Activated naive CD8-positive, alpha-beta T cell treated with anti-CD3 and anti-CD28 coated beads, Interleukin-2, amount 10 ng/mL, durations not matched to agents 7 days and 5 days (primary cell): ENCODE measurements at places on chromosomes 12 and 14. TPM values are rescaled to one million over a fixed set of nuclear protein-coding genes. Genes with fewer than 3 reads are reported as not detected.

The MYO1A gene
- total RNA-seq, result 2.1 TPM

The PPP4R3A gene
- total RNA-seq, result 138 TPM

The KRT80 gene
- total RNA-seq, result not detected

The DHRS4 gene
- total RNA-seq, result 17.1 TPM

The NID2 gene
- 0.20 TPM for total RNA-seq

The KLRB1 gene
- 17.1 TPM for total RNA-seq

The NKX2-1 gene
- not detected for total RNA-seq

The SCARB1 gene
- total RNA-seq, result 10.8 TPM

The CKB gene
- total RNA-seq, result 4.3 TPM

The OR8S1 gene
- total RNA-seq, result not detected

The MPHOSPH9 gene
- total RNA-seq, result 131 TPM

The NR2C1 gene
- total RNA-seq, result 38.4 TPM

The NPFF gene
- total RNA-seq, result not detected

The PLEKHG7 gene
- total RNA-seq, result not detected

The SLC5A8 gene
- total RNA-seq, result not detected

The KLRC3 gene
- total RNA-seq, result 5.6 TPM

- no peak for DNase-seq
Observed at GRCh38 chr12:43921666-43922337, 85.9 kb downstream of the TMEM117 start.

- no peak for DNase-seq
Observed at GRCh38 chr12:95622879-95623278, 71.6 kb upstream of the USP44 start.

- no peak for DNase-seq
Observed at GRCh38 chr12:40171501-40171900, 53.3 kb upstream of the LRRK2 start.

- no peak for DNase-seq
Observed at GRCh38 chr14:75811872-75812499, 150.9 kb downstream of the TTLL5 start.

GRCh38 chr12:124401704-124402221 is 106.9 kb downstream of the RFLNA start:
- DNase-seq, result no peak

DNA sequence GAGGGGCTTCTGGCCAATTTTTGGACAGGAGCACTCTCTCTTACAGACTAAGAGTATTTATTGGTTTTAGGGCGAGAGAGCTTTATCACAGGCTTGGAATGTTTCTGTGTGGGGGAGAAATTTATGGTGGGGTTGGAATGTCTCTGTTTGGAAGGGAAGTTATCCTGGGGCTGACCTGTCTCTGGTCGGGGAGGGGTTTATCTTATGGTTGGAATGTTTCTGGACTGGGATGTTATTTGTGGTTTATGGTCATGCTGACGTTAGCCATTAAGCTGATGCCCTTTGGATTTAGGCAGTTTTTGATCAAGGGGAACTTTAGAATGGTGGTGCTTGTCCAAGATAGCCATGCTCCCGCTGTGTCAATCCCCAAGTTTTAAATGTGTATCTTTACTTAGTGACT is 614.8 kb downstream of the DIO2 start:
- no peak for DNase-seq

GRCh38 chr12:56243731-56244181 is 13.9 kb downstream of the SLC39A5 start:
- DNase-seq, result no peak

DNA sequence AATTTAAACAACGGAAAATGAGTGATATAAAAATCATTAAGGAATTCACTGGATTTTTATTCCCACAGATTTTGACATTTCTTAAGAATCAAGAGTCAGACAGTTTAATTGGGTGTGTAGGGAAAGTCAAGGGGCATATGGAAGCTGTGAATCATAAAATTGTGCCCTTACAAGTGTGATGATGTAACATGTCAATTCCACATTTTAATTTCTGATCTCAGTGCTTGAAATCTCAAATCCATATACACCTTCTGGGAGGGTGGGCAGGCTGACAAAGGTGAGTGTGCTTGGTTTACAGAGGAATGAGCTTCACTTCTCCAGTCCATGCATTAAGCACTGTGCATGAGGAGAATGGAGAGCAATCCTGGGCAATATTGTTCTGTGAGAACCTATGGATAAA is 1.0 kb upstream of the KRT6A start:
- no peak for DNase-seq

DNA sequence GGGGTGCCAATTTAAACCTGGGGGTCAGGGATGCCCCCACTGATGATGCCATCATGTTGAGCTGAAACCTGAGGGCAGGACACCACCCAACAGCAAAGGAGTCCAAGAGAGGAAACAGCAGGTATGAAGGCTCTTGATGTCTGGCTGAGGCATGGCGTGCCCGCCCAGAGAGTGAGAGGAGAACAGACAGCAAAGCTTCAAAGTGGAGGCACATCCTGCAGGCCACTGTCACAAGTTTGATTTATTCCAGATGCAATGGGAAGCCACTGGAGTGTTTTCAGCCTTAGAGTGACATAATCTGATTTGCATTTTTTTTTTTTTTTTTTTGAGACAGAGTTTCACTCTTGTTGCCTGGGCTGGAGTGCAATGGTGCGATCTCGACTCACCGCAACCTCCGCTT is 34.8 kb downstream of the IRF2BPL start:
- no peak for DNase-seq

GRCh38 chr14:106556665-106557289 is 1030.4 kb downstream of the TMEM121 start:
- DNase-seq, result peak; percentile 82

- no peak for DNase-seq
Observed at GRCh38 chr12:50083301-50083700, 1.8 kb upstream of the SMARCD1 start.

GRCh38 chr14:70856851-70857495 is 47.7 kb upstream of the MAP3K9 start:
- no peak for DNase-seq

DNA sequence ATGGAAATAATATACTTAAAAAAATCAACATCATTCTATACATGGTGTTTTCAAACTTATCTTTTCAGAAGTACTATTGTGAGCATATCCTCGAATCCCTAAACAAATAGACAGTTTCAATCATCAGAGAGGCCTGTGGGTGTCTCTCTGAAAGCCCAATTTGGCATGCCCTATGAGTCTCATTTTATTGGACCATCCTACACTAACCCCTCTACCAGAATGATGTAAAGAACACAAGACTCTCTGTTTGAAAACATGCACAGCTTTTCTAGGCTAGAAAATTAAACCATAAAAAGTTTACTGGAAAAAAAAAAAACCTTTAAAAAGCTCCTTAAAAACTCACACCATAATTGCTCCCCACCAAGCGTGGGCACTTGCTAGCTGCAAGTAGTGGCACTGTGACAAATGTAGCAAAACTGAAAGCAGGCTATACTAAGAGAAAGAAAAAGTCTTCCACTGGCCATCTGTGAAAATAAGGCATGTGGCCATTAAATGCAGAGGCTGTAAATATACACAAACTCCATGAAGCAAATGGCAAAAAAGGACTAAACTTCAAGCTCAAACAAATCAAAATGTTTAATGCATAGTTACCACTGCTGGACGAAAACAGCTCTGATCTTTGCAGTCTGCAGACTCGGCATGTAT is 394.2 kb downstream of the SOX5 start:
- DNase-seq, result no peak

- DNase-seq, result no peak
Observed at GRCh38 chr12:77489331-77489970, 341.2 kb upstream of the NAV3 start.

DNA sequence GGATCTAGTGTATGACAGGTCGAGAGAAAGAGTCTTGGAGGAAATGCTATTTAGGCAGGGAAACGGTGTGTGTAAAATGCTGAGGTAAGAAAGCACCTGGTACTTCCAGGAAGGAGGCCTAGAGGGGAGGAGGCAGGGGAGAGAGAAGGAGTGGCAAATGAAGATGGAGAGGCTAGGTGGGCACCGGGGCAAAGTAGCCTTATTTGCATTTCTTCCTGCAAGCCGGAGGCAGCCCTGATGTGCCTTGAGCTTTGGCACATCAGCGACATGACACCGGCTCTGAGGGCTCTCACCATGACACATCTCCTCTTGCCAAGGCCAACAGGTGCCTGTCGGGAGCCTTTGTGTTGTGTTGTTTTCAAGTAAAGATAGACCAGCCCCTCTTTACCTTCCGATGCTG is 61.6 kb downstream of the CPM start:
- DNase-seq, result no peak

GRCh38 chr12:2049604-2050540 is 2.9 kb upstream of the CACNA1C start:
- no peak for DNase-seq

DNA sequence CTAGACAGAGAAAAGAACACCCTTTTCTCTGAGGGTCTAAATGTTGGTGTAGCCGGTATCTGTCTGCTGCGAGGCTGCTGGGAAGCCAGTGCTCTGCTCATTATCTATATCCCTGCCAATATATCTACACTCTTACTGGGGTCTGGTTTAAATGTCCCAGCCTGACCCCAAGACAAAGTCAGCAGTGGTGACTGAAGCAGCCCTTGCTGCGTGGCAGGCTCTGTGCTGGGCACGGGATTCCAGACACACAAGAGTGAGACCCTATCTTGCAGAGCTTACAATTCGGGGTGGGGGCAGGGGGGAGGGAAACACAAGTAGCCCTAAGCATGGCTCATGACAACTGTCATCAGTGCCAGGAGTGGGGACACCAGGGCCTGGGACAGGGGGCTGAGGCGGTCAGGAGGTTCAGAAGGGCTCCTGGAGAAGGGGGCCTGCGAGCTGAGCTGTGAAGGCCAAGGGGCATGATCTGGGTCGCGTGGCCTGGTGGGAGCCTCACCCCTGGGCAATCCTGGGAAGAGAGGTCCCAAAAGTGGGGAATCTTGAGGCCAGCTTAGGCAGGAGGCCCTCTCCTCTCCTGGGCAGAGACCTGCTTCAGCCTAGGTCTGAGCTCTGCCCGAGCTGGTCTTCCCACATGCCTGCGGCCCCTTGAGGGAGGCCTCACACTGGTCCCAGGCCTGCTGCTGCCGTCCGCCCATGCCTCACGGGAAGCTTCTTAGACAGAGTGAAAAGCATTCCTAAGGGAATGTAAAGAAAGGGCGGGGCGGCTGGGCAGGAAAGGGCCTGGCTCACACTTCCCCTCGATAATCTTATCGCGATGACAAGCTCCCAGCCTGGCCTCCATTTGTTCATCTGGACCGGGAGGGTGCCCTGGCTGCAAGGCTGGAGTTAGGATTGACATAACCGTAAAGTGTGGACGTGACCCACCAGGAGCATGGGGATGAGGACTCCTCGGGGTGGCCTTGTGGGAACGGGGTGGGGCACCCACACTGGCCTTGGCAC is 7.3 kb upstream of the RCOR1 start:
- no peak for DNase-seq

DNA sequence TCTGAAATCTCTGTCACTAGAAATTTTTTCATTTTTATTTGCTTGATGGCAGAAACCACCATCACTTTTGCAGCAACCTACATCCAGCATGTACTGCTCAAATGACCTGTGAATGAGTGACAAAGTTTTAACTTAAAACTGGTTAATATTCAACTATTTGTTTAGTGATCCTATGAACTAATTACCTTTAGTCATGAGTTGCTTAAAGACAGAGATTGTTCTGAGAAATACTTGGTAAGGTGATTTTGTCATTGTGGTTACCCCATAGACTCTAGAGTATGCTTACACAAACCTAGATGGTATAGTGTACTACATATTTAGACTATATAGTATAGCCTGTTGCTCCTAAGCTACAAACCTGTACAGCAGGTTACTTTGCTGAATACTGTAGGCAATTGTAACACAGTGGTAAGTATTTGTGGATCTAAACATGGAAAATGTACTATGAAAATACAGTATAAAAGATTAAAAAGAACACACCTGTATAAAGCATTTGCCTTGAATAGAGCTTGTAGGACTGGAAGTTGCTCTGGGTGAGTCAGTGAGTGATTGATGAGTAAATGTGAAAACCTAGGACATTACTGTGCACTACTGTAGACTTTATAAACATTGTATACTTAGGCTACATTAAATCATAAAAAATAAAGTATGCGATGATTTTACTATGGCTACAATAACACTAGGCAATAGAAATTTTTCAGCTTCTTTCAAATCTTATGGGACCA is 256.6 kb upstream of the PPFIA2 start:
- no peak for DNase-seq

- DNase-seq, result no peak
Observed at GRCh38 chr14:101810897-101811621, 49.5 kb downstream of the PPP2R5C start.

DNA sequence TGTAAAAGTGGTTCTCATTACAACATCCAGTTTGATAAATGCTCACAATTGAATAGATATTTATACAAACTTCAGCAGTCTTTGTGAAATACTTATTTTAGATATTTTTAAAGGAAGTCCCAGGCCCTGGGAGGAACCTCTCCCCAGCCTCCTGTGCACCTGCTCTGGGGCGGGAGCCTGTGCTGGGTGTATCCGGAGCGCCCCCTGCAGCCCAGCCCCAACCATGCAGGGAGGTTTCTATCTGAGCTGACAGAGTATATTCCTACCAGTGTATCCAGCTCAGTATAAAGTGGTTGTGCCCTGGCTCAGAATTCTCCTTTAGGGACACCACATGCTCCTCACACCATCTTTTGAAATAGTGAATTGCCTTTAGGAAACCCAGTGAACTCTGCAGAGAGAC is 851.8 kb downstream of the TMEM121 start:
- DNase-seq, result peak; percentile 65

DNA sequence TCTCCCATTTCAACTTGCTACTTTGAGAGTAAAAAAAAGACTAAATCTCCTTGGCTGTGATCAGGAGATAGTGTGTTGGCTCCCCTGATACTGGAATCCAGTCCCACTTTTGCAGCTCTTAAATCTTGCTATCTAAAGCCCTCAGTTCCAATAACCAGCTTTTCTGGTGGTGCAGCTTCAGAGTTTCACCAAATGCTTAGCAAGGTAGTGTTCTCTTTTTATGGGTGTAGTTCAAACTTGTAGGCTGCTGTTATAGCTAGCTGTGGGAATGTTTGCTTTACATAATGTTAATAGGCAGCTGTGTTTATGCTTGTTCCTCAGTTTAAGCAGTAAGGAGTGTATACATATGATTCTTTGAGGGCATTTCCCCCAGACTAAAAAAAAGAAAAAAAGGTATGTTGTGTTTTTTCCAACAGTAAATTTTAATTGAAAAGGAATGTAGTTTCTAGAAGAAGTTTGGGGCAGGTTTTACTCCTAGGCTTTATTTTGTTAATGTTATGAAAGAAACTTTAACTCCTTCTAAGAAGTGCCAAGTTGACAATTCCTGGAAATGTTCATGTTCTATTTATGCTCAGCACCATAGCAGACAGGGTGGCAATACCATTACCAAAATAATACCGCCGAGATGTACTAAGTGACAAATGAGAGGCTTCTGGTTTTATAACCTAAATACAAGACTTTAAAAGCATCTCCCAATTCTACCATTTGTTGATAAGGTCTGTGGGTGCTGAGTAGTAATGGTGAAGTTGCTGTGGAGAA is 12.1 kb downstream of the CRADD start:
- DNase-seq, result no peak

GRCh38 chr12:54853933-54854538 is at the start of gene MUCL1:
Gene MUCL1 (plus strand): TSS chr12:54854516. CDS start chr12:54854583, 67 bp downstream.
- DNase-seq, result peak; percentile 36

GRCh38 chr14:40099316-40099715 is 667.1 kb upstream of the FBXO33 start:
- DNase-seq, result no peak
